IMR-90 (cell line): ENCODE measurements at places on chromosomes 12 and 14. TPM values are rescaled to one million over a fixed set of nuclear protein-coding genes. Genes with fewer than 3 reads are reported as not detected.

GRCh38 chr12:3092764-3093163, 15.6 kb downstream of the TSPAN9 start:
- no peak overlapping the region for H3K27ac ChIP-seq
- DNase-seq: no peak
- no peak overlapping the region for H3K4me3 ChIP-seq
- peaks cover 10% of the 10 kb centered on the region for H3K4me1 ChIP-seq

DNA sequence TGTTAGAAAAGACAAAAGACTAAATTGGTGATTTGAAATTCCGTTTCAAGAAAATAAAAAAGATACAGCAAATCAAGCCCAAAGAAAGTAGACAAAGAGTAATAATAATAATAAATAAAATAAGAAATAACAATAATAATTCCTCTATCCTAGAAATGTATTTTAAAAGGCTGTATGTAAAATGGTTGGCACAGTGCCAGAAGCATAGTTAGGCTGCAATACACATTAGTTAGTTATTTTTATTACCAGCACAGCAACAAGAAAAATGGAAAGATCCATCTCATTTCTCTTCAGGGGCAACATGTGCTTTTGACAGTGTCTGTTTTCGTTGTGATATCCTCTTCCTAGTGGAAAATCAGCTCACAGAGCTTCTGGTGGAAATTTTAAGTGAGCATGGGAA, 174.1 kb upstream of the TMTC1 start:
- H3K4me1 ChIP-seq: no peaks in the 10 kb centered on the region
- no peaks in the 10 kb centered on the region; the same call in 1 of the 2 replicates for H3K27me3 ChIP-seq
- no peaks in the 10 kb centered on the region for H3K36me3 ChIP-seq
- no peak overlapping the region for H3K27ac ChIP-seq

DNA sequence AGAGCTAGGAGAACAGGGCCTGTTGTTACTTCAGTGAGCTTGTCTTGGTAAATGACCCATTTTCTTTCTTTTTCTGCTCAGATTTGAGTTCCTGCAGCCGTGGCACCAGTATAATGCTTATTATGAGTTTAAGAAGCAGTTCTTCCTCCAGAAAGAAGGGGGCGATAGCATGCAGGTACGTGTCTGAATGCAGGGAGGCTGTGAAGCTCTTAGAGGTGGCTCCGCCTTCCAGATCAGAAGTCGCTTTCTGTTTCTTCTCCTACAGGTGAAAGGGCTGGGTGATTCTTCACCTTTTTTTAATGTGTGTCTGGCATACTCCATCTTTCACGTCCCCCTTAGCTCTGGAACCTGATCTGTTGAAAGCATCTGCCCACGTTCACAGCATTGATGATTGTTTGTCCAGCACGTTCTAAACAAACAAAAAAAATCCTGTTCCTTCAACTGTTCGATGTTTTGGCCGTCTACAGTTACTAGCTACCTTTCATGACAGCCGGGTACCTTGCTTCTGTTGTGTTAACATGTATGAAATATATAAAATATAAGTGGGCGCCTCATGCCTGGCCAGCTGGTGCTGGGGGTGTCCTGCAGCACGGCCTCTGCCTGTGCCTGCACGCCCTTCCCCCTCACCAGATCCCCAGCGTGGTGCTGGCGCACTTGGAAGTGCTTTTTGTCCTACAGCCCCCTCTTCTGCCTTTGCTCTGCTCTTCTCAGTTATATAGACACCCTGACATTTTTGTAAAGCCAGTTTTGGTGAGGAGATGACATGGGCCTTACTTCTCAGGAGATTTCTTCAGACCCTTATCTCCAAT, 44.6 kb downstream of the SFSWAP start:
- no peak overlapping the region for H3K4me3 ChIP-seq
- H3K27me3 ChIP-seq: no peaks in the 10 kb centered on the region
- peaks cover 58% of the 10 kb centered on the region for H3K36me3 ChIP-seq
- H3K4me1 ChIP-seq: no peaks in the 10 kb centered on the region
- H3K27ac ChIP-seq: no peak overlapping the region

GRCh38 chr12:121578230-121579189, 2.3 kb downstream of the KDM2B start:
- no peaks in the 10 kb centered on the region for H3K27me3 ChIP-seq
- peak overlapping the region; percentile 96 for H3K27ac ChIP-seq
- H3K4me1 ChIP-seq: peaks cover 26% of the 10 kb centered on the region

The PLA2G1B gene
- not detected in 2 replicates for total RNA-seq

The C12orf54 gene
- not detected in 2 replicates for total RNA-seq

DNA sequence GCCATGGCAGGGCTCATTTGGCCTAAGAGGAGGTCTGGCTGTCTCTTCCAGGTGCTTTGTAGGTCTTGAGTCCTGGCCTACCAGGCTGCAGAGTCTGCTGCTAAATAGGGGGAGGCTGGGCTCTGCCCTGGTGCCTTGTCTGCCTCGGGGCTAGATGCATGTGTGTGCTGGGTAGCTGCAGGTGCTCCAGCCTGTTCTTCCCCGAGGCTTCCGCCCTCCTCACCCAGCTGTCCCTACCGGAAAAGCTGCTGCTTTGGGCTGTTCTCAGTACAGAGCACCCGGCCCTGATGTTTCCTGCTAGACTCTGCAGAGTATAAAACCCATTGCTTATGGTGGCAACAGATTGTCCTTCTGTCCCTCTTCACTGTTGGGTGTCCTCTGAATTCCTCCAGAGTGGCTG, 37.7 kb downstream of the RAB35 start:
- peaks cover 25% of the 10 kb centered on the region for H3K27me3 ChIP-seq
- no peak overlapping the region for H3K27ac ChIP-seq
- H3K4me1 ChIP-seq: no peaks in the 10 kb centered on the region
- H3K4me3 ChIP-seq: no peak overlapping the region
